ENCODE measurements at places on chromosomes 12 and 14.

- peak; percentile 43 for DNase-seq
These were observed 18.3 kb downstream of the NINJ2 start for GRCh38 chr12:644818-645552.

DNA sequence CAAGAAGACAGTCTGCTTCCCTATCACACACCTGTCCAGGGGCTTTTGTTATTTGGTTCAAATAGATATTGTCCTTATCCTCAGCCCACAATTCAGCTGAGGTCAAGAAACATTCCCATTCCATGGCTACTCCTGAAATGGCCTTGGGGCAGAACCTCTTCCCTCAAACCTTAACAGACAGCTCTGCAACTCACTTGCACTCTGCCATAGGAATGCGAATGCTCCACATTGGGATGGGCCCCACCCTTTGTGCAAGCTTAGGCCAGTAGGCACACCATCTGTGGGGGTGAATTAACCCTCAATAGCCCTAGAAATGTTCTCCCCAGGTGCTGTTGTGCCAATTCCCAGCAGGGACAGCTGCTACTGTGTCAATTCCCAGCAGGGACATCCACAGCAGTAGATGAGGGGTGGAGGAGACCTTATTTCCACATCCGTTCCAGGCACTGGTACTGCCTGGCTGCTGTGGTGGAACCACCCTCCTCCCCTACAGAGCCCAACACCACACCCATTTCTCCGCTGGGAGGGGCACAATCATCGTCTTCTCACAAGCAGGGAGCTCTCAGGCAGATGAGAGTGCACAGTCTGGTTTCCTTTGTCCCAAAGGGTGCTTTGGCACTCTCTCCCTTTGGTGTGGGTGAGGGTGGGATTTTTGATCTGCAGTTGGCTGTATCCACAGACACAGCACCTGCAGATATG is 42.3 kb upstream of the GLIPR1 start:
- DNase-seq: peak; percentile 51

GRCh38 chr12:98883231-98883630 is 238.1 kb downstream of the APAF1 start:
- no peak for DNase-seq

- DNase-seq: no peak
These were observed 70.5 kb downstream of the TMEM260 start for GRCh38 chr14:56650048-56650447.

GRCh38 chr12:122067966-122068365 is 10.6 kb upstream of the MLXIP start:
- DNase-seq: no peak
